Adrenal gland (tissue), 19 donors: ENCODE measurements at places on chromosomes 13 and 19. TPM values are rescaled to one million over a fixed set of nuclear protein-coding genes. Genes with fewer than 3 reads are reported as not detected.

DNA sequence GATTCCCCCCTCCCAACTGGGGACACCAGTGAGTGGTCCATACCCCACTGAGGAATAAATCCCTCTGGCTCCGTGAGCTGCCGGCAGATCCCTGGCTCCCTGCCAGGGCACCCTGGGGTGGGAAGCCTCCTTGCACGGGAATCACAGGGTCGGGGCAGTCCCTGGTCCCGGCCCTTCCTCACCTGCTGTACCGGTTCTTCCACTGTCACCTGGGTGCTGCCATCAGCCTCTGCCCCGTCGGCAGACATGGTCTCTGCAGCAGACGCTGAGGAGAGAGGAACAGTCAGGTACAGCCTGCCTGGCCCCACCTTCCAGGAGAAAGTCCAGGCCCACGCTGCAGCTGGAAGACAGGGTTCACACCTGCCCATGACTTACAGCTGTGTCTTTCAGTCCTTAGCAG, 6.3 kb downstream of the PLIN3 start:
- H3K27ac ChIP-seq, result no peak overlapping the region
- peaks cover 7% of the 10 kb centered on the region for H3K4me1 ChIP-seq
- H3K27me3 ChIP-seq, result no peaks in the 10 kb centered on the region
- no peak for DNase-seq
- H3K36me3 ChIP-seq, result peaks cover 52% of the 10 kb centered on the region
- no peak overlapping the region for H3K4me3 ChIP-seq

- no peak overlapping the region for H3K4me3 ChIP-seq
- no peaks in the 10 kb centered on the region for H3K27me3 ChIP-seq
- no peak overlapping the region for H3K27ac ChIP-seq
- H3K4me1 ChIP-seq, result no peaks in the 10 kb centered on the region
Observed at GRCh38 chr19:48194041-48194843, 23.8 kb downstream of the ZSWIM9 start.

DNA sequence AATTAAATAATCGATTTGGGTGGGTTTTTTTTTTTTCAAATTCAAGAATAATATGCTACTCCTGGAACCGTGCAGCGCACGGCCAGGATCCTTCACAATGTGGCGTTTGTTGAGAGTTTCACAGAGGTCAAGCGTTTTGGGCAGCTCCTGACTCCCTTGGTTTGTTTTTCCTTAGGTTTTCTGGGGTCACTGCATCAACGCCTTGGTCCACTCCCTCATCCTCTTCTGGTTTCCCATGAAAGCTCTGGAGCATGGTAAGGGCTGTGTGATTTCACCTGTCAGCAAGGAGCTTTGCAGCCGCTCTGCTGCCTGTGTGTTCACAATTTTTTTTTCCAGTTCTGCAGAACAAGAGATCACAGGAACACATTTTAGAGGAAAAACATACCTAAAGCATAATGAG, 212.4 kb downstream of the SHISA2 start:
- H3K27me3 ChIP-seq, result peaks cover 5% of the 10 kb centered on the region
- H3K4me3 ChIP-seq, result no peak overlapping the region
- no peak overlapping the region for H3K27ac ChIP-seq
- no peaks in the 10 kb centered on the region for H3K4me1 ChIP-seq

DNA sequence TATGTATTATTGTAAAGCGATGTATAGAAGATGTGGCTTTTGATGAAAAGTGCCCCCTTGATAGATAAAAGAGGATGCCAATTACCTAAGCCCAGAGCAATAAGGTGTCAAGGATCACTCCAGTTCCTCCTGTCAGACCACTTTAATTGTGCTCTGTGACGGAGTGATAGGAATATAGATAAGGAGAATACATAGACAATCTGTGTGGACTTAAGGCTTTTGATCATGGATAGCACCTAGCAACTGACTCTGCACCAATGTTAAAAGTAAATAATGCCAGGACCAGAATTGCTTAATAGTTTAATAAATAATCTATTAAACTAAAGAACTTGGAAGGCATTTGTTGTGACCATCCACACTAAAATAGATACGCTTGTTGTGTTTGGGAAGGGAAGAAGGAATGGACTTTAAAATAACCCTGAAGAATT, 390.7 kb upstream of the ARGLU1 start:
- H3K4me1 ChIP-seq, result no peaks in the 10 kb centered on the region
- H3K36me3 ChIP-seq, result no peaks in the 10 kb centered on the region
- no peaks in the 10 kb centered on the region for H3K27me3 ChIP-seq
- H3K4me3 ChIP-seq, result no peak overlapping the region
- no peak overlapping the region for H3K27ac ChIP-seq

DNA sequence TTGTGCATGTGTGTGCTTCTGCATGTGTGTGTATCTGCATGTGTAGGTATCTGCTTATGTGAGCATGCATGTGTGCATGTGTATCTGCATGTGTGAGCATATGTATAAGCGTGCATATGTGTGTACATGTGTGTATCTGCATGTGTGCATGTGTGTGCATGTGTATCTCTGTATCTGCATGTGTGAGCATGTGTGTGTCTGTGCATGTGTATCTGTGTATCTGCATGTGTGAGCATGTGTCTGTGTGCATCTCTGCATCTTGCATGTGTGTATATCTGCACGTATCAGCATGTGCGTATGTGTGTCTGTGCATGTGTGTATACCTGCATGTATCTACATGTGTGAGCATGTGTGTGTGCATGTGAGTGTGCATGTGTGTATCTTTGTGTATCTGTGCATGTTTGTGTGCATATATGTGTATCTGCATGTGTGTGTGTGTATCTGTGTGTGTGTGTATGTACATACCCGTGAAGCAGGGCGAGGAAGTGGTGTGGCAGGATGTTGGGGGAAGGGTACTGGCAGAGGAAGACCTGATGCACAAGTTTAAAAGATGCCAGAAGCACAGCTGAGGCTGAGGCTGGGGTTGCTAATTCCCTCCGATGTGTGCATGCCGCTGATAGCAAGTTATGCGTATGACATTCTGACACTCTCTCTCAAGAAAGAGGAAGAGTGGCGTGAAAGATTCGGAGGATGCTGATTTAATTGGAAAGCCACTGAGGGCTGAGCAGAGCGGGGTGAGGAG, 64.2 kb downstream of the TEX29 start:
- H3K27ac ChIP-seq, result no peak overlapping the region
- H3K4me1 ChIP-seq, result no peaks in the 10 kb centered on the region
- H3K27me3 ChIP-seq, result no peaks in the 10 kb centered on the region
- no peaks in the 10 kb centered on the region for H3K36me3 ChIP-seq
- DNase-seq, result no peak

DNA sequence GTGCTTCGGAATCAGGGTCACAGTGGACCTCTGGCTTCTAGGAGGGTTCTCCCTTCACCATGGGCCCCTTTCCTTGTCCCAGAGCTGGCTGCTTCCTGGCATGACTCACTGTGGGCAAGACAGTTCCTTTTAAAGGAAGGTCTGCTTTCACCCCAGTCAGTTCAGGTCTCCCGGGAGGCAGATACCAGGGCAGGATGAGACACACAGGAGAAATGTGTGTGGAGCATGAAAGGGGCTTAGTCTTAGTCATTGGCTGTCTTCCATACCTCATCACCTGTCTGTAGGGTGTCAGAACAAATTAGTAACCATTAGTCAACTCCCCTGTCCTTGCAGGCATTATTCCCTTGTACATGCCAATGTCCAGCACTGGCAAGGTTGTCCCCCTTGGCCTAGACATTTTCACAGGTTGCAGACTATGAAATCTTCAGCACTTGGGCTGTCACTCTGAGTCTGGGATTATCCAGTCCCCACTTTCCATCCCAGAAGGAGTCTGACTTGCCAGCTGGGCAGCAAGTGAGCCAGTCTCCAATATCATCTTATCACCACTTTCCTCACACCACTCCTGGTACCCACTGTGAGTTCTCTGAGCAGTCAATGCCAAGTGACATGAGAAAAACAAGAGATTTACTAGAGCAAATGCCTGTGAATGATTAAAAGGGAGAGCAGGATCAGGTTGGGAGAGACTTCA, 76.8 kb upstream of the MEDAG start:
- no peak for DNase-seq
- H3K36me3 ChIP-seq, result no peaks in the 10 kb centered on the region
- H3K4me1 ChIP-seq, result no peaks in the 10 kb centered on the region
- no peak overlapping the region for H3K4me3 ChIP-seq
- H3K27me3 ChIP-seq, result no peaks in the 10 kb centered on the region

DNA sequence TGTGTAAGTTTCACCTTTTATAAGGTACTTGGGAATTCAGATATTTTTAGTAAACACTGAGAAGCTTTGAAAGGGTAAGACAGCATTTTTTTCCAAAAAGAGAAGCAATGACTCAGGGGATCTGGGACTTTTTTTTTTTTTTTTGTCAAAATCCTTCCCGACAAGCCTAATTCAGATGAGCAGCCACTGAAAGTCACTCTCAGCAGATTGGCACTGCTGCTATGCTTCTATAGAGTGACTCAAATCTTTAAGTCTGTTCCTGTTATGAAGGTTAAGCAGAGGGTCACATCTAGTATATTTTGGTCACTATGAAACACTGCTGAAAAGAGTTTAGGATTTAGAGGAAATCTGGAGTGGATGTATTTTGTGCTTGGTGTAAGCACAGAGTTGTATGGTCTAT, 571.1 kb downstream of the MYO16 start:
- H3K27me3 ChIP-seq, result no peaks in the 10 kb centered on the region
- no peaks in the 10 kb centered on the region for H3K36me3 ChIP-seq
- no peak overlapping the region for H3K4me3 ChIP-seq
- H3K27ac ChIP-seq, result no peak overlapping the region
- H3K4me1 ChIP-seq, result no peaks in the 10 kb centered on the region

DNA sequence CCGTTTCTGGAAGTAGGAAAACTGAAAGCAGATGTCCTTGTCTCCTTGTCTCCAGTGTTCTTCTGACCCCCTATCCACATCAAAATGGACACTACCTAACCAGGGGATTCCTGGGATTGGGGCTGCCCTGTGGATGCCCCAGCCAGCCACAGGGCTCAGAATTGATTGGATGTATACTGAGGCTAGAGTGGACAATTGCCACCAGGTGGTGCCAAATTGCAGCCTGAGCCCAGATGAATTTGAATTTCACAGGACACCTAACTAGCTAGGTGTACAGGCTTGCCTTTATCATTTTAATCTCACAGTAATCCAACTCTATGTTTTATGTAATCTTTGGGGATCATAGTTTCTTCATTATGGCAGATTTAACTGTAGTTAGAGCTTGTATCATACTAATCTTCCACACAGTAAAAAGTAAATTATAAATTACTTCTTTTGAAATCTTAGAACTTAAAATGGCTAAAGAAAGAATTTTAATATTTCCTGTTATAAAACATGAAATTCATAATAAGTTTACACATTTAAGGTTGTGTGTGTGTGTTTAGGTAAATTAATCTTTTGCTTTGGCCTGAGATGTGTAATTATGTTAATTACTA, 58.0 kb downstream of the PIBF1 start:
- no peaks in the 10 kb centered on the region for H3K27me3 ChIP-seq
- H3K4me1 ChIP-seq, result no peaks in the 10 kb centered on the region
- peak; percentile 53 for DNase-seq

GRCh38 chr13:25232937-25233515, 54.3 kb downstream of the MTMR6 start:
- no peak overlapping the region for H3K4me3 ChIP-seq
- no peak for DNase-seq
- no peak overlapping the region for H3K27ac ChIP-seq
- no peaks in the 10 kb centered on the region for H3K27me3 ChIP-seq

- H3K27ac ChIP-seq, result no peak overlapping the region
- no peaks in the 10 kb centered on the region for H3K27me3 ChIP-seq
- no peak overlapping the region for H3K4me3 ChIP-seq
Observed at GRCh38 chr13:99380921-99381645, 73.9 kb upstream of the GPR183 start.

GRCh38 chr13:111177921-111178320, 62.8 kb downstream of the ARHGEF7 start:
- H3K36me3 ChIP-seq, result no peaks in the 10 kb centered on the region
- peak overlapping the region; percentile 81 for H3K27ac ChIP-seq
- H3K4me3 ChIP-seq, result no peak overlapping the region
- DNase-seq, result no peak

DNA sequence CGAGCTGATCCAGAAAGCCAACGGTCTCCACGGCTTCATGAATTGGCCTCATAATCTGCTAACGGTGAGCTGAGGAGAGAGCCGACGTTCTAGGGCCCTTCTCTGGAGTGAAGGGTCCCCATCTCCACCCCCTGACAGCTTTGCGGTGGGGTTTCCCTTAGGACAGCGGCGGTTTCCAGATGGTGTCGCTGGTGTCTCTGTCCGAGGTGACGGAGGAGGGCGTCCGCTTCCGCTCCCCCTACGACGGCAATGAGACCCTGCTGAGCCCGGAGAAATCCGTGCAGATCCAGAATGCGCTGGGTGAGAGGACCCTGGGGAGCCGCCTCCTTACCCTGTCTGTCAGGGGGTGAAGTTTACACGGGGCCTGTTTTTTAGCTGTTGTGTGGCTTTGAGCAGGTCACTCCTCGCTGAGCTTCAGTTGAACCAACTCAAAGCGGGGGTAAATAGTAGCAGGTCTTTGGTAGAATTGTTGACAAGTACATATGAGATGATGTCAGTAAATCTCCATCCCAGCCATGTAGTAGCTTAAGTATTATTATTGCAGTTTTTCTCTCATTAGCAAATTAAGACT, 801 bp downstream of the QTRT1 start:
- DNase-seq, result no peak
- no peaks in the 10 kb centered on the region for H3K4me1 ChIP-seq
- no peaks in the 10 kb centered on the region for H3K27me3 ChIP-seq
- no peak overlapping the region for H3K27ac ChIP-seq
- H3K4me3 ChIP-seq, result no peak overlapping the region

DNA sequence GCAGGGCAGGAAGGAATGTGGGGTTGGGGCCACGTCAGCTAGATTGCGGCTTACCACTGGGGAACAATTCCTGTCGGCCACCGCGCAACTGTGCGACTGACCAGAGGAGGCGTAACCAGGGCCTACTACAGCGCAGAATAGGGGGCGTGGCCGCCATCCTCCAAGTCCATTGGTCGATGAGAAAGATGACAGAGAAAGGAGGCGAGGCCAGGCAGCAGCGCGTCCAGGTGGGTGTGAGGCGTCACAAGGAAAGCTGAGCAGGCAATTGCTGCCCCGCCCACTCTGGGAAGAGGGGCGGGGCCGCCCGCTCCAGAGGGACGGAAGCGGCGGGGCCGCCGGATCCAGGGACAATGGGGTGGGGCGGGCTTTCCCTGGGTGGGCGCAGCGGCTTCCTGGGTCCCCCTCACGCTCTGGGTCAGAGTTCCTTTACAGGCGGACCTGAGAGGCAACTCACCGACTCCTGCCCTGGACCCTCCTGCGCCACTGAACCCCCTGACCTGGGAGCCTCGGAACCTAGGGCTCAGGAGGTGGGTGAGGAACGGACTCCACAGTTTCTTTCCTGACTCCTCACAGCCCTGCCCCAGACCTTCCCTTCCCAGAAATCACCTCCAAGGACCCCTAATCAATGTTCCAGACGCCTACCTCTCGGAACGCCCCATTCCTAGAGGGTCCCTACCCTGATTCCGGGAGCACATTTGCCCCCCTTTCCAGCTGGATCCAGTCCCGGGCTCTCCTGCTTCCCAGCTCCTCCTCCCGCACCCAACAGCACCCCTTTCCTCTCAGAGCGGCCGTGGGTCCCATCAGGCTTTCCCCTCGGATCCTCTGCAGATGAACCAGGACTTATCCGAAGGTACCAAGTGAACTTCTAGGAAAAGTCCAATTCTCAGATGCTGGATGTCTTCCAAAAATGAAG, 101.5 kb upstream of the ZNF492 start:
- H3K4me3 ChIP-seq, result peak overlapping the region; percentile 29
- no peaks in the 10 kb centered on the region for H3K4me1 ChIP-seq
- no peak for DNase-seq
- H3K27ac ChIP-seq, result no peak overlapping the region
- no peaks in the 10 kb centered on the region for H3K27me3 ChIP-seq

The ELSPBP1 gene
- total RNA-seq, result not detected

The CABP5 gene
- total RNA-seq, result not detected

The C19orf44 gene
- 6.7 TPM for total RNA-seq

The IGFL2 gene
- total RNA-seq, result not detected

The B3GNT3 gene
- not detected for total RNA-seq

The ZNF382 gene
- total RNA-seq, result 14.7 TPM

The GDF15 gene
- total RNA-seq, result 6.2 TPM
